H1 (cell line): ENCODE measurements at places on chromosomes 6 and 20.
A peak's percentile ranks its signal among the peaks of the same experiment; 100 is the strongest.

- DNase-seq: no peak
Observed at GRCh38 chr20:4449957-4450715, 271.6 kb upstream of the PRND start.

DNA sequence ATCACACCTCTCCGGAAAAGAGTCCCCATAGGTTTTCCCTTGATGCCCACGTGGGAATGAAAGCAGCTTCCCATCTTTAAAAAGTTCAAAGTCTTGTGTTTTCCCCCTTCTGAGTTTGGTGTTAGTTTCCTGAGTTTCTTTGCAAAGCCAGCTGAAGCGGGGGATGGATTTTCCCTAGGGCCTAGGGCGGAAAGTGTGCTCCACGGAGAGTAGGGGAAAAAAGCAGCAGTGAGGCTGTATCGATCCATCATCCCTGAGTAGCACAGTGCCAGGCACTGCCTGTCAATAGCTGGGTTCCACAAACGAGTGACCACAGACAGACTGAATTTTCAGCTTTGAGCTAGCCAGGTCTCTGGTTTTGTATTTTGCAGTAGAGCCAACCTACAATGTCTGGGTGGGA lies 1.3 kb downstream of the DAAM2 start:
- no peak for DNase-seq

DNA sequence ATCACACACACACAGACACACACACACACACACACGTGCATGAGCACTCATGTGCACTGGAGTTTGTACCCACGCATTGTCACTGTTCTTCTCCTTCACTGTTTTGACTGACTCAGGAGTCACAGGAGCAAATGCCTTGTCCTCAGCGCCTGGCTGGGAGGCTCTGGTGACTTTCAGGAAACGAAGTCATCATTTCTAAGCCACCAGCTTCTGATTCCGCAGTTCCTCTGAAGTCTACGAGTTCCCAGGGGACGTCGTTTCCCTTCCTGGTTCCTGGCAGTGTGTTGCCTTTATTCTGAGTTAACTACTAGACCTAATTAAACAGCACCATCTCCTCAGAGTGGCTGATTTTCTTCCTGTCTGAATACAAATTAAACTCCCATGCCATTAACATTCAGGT lies 82.2 kb upstream of the PMEPA1 start:
- no peak for DNase-seq

- peak; percentile 81 for DNase-seq
Observed at GRCh38 chr6:26322645-26323482, 42.1 kb upstream of the BTN3A2 start.

- no peak for DNase-seq
Observed at GRCh38 chr6:110089323-110089722, 90.1 kb downstream of the WASF1 start.

- DNase-seq: no peak
Observed at GRCh38 chr6:166906376-166907044, 49.8 kb downstream of the RNASET2 start.

DNA sequence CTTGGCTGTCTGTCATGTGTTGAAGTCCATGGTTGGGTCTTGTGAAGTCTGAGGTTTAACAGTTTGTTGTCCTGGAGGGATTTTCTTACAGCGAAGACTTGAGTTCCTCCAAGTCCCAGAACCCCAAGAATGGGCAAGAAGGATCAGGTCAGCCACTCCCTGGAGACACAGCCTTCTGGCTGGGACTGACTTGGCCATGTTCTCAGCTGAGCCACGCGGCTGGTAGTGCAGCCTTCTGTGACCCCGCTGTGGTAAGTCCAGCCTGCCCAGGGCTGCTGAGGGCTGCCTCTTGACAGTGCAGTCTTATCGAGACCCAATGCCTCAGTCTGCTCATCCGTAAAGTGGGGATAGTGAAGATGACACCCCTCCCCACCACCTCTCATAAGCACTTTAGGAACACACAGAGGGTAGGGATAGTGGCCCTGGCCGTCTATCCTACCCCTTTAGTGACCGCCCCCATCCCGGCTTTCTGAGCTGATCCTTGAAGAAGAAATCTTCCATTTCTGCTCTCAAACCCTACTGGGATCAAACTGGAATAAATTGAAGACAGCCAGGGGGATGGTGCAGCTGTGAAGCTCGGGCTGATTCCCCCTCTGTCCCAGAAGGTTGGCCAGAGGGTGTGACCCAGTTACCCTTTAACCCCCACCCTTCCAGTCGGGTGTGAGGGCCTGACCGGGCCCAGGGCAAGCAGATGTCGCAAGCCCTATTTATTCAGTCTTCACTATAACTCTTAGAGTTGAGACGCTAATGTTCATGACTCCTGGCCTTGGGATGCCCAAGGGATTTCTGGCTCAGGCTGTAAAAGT lies 43.5 kb downstream of the SIRPA start:
- no peak for DNase-seq

DNA sequence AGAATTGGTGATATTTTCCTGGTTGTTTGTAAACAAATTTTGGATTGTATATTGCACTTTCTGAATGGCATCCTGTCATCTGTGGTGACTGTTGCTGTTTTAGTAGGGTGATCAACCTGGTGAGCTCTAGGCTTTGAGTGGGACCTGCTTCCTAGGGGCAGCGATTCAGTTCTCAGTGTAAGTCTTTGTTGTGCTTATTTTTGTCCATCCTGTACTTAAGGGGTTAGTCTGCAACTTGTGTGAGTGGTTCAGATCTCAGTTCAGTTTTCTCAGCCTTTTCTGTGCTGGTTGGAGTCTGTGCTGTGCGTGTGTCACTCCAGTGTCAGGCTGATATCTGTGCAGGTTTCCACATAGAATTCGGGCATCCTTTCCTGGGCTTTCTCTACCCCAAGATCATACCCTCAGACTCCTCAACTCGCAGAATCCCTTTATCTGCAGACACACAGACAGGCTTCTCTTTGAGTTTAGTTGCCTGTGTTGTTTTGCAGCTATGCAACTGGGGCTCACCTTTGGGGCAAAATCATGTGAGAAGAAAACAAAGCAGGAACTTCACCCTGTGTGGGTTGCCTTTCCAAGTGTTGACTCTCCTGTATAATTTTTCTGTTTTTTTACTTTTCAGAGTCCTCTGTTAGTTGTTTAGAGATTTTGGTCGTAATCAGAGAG lies 177.7 kb downstream of the FARS2 start:
- peak; percentile 59 for DNase-seq

DNA sequence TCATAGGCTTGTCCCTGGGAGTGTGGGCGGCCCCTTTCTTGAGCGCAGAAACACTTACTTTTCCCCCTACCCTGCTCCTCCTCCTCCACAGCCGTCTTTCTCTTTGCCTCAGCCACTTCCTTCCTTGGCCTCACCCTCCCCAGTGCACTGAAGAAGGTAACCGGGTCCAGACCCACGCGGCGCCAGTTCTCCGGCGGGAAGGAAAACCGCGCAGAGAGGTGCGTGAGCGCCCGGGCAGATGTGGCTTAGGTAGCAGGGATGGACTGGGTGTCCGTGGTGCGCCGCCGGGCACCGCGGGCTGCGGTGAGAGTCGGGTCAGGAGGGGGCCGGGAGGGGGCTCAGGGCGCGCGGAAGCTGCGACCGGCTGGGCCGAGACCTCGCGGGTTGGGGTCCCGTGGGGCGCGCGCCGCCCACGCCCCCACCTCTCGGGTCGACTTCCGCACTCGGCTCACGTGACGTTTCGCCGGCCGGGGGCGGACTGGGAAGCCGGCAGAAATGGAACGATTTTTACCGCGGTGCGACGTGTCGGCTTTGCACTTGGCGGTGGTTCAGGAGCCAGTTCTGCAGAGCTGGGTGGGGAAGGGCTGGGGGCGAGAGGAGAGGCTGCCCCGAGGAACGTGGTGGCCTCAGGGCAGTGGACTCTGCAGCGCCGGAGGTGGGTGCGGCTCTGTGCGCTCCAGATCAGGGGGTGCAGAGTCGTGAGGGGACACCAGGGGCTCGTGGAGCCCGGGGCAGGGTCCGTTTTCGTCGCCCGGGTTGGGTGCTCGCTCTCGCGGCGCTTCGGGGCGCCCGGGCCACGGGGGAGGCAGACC lies at the start of gene ABRACL:
ABRACL (plus strand) TSS at position 88 of the 812 bp plus-strand sequence. CDS start 5,416 bp downstream, outside the sequence.
- DNase-seq: peak; percentile 76

- DNase-seq: no peak
Observed at GRCh38 chr6:7473805-7474719, 67.4 kb upstream of the DSP start.

DNA sequence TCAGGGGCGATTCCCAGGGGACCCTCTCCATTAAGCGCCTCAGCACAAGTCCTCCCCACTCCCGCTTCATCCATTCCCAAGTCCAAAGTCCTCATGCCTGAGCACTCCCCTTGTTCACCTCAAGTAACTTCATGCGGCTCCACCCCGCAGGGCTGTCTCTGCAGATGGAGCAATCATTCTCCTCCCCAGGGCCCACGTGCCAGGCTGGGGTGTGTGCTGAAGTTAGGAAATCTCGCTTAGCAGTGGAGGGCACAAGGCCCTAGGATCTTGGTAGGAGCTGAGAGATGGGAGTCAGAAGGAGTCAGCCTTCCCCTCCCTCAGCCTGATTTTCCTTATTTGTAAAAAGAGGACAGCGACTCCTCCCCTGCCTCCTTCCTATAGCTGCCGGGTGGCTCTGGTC lies 3.5 kb downstream of the TGM3 start:
- DNase-seq: no peak

- DNase-seq: no peak
Observed at GRCh38 chr6:3321042-3321441, 62.3 kb downstream of the PSMG4 start.

- DNase-seq: no peak
Observed at GRCh38 chr6:106125925-106126435, 39.8 kb downstream of the PRDM1 start.

DNA sequence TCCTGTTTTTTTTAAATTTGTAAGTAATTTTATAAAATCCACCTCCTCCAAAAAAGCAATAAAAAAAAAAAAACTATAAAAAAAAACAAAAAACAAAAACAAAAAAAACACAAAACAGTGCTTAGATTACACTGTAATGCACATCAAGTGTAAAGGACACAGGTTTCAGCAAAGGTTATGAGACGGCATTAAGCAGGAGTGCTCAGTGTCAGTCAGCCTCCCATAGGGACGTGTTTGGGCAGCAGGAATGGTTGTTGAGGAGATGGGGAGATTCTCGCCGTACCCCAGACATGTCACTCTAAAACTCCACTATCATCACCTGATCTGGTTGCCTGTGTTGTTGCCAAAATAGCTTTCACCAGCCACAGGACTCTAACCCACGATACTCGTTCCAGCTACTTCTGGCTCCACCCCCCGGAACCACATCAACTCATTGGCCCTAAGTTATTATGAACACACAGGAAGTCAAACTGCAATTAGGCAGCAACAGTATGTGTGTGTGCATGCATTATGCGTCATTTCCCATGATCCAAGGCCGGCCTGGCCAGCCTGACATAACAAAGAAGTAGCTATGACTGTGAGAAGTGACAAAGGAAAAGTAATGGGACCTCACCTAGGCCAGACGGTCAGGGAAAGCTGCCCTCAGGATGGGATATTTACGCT lies 28.7 kb downstream of the ECT2L start:
- DNase-seq: no peak

- no peak for DNase-seq
Observed at GRCh38 chr6:3409699-3410384, 47.0 kb downstream of the SLC22A23 start.

DNA sequence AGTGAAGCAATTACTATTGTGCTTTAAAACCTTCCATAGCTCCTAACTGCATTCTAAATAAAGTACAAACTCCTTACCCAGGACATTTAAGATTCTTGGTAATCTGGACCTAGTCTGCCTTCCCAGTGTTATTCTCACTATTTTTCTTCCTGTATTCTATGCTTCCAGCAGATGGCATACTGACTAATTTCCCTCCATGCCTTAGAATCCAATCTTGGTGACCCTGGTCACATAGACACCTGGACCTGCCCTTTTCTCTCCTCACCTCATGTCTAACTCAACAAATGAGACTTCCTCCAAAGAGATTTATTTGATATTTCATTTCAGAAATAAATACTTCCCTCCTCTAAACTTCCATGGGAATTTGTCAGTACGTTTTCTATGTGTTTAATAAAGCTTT lies 25.8 kb downstream of the ROS1 start:
- no peak for DNase-seq

DNA sequence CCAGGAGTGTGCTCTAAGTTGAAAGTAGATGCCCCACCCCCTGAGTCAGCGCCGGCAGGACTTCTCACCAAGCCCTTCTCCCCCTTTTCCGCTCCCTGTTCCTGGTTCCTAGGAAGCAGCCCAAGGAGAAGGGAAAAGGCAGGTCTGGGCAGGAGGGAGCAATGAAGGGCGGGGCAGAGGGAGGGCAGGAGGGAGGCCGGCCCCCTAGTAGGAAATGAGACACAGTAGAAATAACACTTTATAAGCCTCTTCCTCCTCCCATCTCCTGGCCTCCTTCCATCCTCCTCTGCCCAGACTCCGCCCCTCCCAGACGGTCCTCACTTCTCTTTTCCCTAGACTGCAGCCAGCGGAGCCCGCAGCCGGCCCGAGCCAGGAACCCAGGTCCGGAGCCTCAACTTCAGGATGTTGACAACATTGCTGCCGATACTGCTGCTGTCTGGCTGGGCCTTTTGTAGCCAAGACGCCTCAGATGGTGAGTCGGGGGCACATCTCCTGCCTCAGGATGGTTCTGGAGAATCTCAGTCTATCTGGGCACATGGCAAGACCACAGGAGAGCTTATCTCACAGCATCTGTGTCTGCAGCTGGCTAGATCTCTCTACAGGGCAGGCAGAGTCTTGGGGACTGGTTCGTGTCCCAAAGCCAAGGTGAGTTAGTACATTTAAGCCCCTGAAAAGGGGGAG lies at the start of gene PROCR:
PROCR (plus strand) TSS at position 320 of the 681 bp plus-strand sequence; CDS start at position 403, 83 bp downstream.
- no peak for DNase-seq

DNA sequence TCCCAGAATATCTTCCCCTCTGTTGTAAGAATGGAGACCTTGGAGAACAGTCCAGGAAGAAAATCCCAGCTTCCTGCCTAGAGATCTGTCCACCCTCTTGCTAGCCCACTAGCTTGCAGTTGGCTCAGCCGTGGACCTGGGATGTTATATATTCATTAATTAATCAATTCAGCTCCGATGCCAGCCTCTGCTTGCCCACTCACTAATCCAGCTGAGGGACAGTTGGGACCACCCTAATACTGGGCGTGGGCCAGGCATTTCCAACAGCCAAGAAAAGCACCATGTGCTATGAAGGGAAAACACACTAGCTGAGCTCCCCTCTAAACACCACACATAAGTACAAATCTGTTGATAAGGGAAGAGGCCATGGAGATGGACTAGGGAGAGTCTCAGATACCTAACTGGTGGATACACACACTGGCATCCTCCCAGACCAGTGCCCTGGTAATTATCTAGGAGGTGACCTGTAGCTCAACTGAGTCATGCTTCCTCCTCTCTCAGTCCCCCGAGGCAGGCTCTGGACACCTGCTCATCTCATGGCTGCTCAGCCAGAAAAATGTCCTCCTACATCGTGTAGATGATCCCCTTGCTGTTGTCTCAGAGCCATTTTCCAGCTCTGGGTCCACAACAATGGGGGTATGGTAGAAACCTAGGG lies 78.9 kb downstream of the ANKRD60 start:
- DNase-seq: no peak

GRCh38 chr20:38152175-38152620 lies 12.9 kb downstream of the TGM2 start:
- no peak for DNase-seq

- DNase-seq: no peak
Observed at GRCh38 chr6:146040360-146040759, 11.5 kb downstream of the GRM1 start.
